ENCODE measurements at places on chromosomes 6 and 20.
A peak's percentile ranks its signal among the peaks of the same experiment; 100 is the strongest.

DNA sequence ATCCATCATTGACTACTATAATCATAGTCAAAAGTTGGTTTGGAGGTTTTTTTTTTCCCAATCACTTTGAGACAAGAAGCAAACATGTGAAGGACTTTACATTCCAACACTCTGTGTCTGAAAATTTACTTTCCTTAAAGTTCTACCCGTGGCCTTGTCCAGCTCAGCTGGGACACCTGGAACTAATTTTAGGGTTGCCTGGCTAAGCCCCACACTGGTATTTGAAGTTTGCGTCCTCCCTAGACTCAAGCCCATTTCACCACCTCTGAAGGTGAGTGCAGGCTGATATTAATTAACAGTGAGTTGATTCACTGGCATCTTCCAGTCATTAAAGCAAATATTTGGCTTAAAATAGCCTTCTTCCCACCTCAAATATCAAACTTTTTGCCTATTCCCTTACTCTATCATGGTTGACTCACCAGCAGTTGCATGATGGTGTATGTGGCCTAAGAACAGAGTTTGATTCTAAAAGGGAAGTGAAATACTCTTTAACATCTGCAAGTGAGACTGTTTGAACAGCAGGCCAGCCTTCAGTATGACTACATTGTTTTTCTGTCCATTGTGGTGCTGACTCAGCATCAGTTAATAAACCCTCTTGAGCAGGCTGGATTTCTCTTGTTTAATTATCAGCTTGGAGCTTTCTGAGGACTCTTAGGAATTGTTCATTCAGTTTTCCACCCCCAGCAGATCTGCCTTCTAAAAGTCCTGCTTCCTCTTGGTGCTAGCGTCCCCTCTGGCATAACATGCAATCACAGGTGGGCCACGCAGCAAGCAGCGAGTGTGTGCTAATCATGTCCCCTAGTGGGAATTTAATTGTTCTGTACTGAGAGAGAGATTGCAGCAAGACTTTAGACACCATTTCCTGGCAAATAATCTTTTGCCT is 1.8 kb upstream of the PRDM1 start:
- no peak for DNase-seq

- peak; percentile 82 for DNase-seq
These were observed 66.3 kb upstream of the KCNK16 start for GRCh38 chr6:39388606-39389483.

- DNase-seq, result no peak
These were observed 19.0 kb upstream of the ASIP start for GRCh38 chr20:34222208-34222607.

GRCh38 chr20:36439731-36440072 is 101.6 kb upstream of the MYL9 start:
- DNase-seq, result no peak

GRCh38 chr6:52503851-52504781 is 72.7 kb downstream of the TRAM2 start:
- peak; percentile 80 for DNase-seq

GRCh38 chr6:151993364-151993763 is 185.9 kb downstream of the ESR1 start:
- DNase-seq, result no peak

DNA sequence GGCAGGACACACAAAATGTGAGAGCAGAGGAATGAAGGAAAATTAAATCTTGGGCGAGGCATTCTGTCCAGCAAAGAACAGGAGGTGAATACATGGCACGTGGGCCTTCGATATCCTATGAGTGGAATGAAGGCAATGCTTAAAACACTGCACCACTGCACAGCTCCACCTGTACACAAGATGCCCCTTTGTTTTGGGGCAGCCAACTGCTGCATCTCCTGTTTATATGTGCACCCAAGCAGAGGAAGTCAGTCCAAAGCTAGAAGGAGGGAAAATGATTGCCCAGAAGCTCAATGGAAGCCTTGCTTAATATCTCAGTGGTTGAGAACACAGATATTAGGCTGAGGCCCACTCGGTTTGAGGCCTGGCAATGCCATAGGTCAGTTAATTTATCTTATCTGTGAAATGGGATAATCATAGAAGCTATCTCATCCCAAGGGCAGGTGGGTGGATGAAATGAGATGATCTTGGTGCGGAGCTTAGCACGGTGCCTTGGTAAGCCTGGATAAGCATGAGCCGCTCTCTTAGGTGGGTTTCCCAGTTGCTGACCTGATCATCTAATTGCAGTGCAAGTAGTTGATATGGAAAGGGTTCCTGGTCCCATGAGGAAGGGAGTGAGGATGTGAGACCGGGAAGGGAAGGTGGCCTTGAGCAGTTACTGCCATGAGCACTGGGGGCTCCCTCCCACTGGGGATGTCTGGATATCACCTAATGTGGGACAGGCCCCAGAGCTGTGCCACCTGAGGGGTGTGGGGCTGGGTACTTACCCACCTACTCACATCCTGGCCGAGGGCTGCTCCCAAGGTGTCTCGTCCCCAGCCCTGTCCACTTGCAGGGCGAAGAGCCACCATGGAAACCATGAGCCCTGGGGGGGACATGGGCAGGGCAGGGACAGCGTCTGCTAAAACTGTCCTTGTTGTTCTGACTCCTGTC is 9.9 kb downstream of the BANF2 start:
- DNase-seq, result no peak

GRCh38 chr6:1701668-1702353 is 92.1 kb downstream of the FOXC1 start:
- peak; percentile 56 for DNase-seq

DNA sequence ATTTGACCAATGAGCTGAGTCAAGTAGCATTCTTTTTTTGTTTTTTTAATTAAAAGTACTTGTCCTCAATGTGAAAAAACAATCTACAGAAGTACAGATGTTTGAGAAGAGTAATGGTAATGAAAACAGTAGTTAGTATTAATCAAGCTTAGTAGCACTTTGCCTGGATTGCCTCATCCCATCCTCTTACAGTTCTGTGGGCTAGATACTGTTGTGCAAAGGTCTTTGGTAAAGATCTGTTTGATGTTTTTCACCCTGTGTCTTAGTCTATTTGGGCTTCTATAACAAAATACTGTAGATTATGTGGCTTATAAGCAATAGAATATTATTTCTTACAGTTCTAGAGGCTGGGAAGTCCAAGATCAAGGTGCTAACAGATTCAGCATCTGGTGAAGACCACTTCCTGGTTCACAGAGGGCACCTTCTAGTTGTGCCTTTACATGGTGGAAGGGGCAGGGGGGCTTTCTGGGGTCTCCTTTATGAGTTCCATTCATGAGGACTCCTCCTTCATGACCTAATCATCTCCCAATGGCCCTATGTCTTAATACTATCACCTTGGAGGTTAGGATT is 84.3 kb downstream of the SHLD1 start:
- DNase-seq, result no peak

DNA sequence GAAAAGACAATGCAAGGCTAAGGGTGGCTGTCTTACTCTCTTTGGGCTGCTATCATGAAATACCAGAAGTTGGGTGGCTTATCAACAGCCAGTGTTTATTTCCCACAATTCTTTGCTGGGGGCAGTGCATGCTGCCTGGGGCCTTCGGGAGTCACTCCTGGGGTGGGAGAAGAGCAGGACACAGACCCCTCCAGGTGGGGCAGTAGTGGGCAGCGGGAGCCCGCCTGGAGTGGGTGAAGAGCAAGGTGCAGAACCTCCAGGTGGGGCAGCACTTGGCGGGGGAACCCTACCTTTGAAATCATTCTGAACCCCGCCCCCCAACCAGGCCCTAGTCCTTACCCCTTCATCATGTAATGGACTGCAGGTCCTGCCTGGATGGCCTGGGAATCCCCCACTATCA is 69.6 kb upstream of the THBS2 start:
- DNase-seq, result no peak

DNA sequence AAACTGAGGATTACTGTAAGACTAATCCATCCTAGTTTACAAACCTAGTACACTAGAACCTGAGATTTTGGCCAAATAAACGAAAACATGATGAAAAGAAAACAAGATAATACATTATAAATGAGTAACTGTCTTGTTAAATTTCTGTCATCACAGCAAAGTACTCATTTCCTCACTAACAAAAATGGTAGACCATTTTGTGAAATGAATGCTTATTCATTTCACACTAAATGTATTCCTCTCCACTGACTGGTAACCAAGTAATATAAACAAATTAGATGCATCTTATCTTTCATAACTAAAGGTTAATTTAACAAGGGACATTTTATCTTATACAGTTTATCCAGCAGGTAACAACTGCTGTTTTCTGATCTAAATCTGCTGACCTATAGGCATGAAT is 143.7 kb downstream of the REV3L start:
- no peak for DNase-seq

- DNase-seq, result no peak
These were observed 14.4 kb upstream of the SLC17A2 start for GRCh38 chr6:25944688-25945574.

DNA sequence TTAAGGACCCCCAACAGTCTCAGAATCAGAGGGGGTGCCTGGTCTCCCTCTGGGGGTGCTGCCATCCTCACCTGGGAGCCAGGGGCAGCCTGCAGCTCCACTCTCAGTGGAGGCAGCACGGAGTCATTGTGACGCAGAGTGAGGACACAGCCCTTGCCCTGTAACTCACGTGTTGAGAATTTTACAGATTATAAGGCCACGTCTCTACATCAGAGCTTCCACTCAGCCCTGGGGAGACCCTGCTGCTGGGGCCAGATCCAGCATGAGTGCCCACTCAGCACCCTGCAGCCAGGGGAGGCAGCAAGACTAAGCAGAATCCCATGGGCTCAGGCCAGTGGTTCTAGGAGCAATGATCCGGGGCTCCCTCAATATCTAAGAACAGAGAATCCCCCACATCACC is 137.4 kb upstream of the AFDN start:
- no peak for DNase-seq

- no peak for DNase-seq
These were observed 15.4 kb downstream of the TMEM14B start for GRCh38 chr6:10763006-10763405.

- DNase-seq, result no peak
These were observed 6.7 kb upstream of the SYNJ2 start for GRCh38 chr6:157974967-157975366.

GRCh38 chr20:39853636-39854035 is 835.4 kb downstream of the MAFB start:
- no peak for DNase-seq

DNA sequence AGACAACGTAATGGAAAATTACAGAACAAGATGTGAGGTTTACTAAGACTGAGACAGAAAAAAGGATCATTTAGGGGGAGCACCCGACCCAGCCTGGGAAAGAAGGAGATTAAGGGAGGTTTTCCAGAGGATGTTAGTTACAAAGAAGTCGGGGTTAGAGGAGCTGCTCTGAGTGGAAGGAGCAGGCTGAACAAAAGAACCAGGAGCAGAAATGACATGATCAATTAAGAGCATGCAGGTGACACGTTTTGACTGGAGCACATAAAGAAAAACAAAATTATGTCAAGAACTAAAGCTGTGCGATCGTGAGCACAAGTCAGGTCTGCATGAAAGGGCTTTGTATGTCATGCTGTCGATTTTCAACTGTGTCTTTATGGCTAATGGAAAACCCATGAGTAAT is 417.3 kb upstream of the MARCKS start:
- no peak for DNase-seq

DNA sequence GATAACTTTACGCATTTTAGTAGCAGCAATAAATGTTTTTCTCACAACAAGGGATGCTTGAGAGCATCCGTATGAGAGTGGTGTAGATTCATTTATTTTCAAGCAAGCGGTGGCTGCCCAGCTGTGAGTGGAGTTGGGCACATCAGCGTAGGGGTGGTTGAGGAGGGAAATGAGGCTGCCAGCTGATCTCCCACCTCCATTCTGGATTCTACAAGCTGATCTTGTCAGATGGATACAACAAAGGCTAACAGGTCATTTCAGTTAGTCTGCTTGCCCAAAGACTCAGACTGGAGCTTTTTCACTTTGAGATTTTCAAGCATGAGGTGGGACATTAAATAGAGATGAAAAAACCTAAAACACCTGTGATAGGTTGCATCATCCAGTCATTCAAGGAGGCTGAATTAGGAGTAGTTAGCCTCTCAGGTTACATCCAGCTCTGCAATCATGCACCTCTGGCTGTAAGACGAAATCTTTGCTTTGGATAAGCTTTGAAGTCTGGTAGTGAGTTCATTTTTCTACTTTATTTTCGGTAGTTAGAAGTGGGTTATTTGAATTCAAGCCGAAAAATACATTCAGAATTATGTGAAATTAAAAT is 1.9 kb upstream of the BACH2 start:
- DNase-seq, result no peak

- no peak for DNase-seq
These were observed 83.9 kb upstream of the SIRPG start for GRCh38 chr20:1741309-1742048.

GRCh38 chr20:41366546-41367392 is at the start of gene EMILIN3:
Gene EMILIN3 (minus strand): TSS chr20:41366818. CDS start chr20:41366634, 184 bp downstream.
- DNase-seq, result peak; percentile 64

- DNase-seq, result no peak
These were observed 79.6 kb upstream of the AHI1 start for GRCh38 chr6:135577059-135577538.

GRCh38 chr6:17098538-17098937 is 3.3 kb upstream of the STMND1 start:
- DNase-seq, result no peak
